HS-27A (cell line): ENCODE measurements at places on chromosomes 4 and X.

DNA sequence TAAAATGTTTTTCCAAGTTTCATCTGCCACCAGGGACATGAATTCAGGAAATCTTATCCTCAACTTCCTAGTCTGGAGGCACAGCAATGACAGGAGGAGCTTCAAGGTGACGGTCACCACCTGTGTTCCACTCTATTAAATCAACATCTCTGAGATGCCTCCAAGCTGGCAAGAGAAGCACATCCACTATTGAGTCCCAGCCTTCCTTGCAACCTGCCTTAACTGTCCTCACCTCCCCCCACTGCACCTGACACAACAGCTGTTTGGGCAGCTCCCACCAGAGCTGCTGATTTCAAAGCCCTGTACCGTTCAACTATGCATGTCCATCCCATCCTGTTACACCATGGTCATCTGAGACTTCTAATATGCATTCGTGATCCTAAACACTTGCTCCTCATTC is 123.4 kb downstream of the COL25A1 start:
- no peak for DNase-seq

DNA sequence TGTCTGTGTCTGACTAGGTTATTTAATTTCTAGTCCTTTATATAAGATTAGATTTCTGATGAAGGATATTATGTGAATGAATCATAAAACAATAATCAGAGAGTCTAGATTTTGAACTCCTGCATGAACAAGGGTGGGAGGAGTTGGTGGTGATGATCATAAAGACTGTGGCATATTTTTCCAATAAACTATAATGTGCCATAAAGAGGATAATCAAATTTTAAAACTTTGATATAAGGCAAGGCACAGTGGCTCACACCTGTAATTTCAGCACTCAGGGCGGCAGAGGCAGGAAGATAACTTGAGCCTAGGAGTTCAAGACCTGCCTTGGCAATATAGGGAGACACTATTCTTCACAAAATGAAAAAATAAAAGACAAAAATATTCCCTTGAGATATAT is 473.3 kb downstream of the GABRG1 start:
- no peak for DNase-seq

DNA sequence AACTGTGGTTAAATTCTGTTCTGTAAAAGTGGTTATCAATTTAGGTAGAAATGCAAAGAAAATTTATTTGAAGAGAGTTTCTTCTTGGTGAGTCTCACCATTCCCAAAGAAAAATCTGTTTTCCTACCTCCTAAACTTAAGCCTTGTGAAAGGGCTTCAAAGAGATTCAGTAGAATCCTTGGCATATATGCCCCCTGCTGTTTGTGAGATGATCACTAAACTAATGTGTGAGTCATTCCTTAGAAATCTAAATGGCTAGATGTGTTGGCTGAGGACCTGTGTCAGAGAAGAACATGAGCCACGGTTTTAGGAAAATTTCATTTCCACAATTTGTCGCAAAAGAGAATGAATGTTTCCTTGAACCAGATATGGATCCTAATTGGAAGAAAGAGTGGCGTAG is 260.9 kb downstream of the SLC7A11 start:
- peak; percentile 58 for DNase-seq

DNA sequence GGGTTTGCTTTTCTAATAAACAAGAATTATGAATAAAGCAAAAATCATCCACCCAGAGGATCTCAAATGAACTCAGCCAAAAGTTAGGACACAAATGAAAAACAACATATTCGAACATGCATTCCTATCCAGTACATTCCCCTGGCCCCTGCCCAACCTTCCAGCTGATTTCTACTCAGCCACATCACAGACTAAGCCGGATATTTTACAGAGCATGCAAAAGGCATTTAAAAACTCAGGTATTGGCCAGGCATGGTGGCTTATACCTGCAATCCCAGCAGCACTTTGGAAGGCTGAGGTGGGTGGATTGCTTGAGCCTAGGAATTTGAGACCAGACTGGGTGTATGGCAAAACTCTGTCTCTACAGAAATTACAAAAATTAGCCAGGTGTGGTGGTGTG is 54.6 kb downstream of the RELL1 start:
- no peak for DNase-seq

- no peak for DNase-seq
Measured at GRCh38 chrX:136797787-136798186, 17.1 kb upstream of the ARHGEF6 start.

- no peak for DNase-seq
Measured at GRCh38 chr4:145283909-145284308, 103.5 kb upstream of the OTUD4 start.

DNA sequence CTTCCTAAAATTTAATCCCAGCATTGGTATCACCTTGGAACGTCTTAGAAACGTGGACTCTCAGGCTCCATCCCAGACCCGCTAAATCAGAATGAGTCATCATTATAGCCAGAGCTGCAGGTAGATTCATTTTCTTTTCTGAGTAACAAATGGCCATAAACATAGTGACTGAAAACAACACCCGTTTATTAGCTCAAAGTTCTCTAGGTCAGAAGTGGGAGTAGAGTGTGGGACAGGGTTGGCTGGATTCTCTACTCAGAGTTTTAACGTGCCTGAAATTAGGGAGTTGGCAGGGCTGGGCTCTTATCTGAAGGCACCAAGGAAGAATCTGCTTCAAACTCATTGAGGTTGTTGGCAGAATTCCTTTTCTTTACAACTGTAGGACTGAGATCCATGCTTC is 101.8 kb upstream of the C1QTNF7 start:
- no peak for DNase-seq

DNA sequence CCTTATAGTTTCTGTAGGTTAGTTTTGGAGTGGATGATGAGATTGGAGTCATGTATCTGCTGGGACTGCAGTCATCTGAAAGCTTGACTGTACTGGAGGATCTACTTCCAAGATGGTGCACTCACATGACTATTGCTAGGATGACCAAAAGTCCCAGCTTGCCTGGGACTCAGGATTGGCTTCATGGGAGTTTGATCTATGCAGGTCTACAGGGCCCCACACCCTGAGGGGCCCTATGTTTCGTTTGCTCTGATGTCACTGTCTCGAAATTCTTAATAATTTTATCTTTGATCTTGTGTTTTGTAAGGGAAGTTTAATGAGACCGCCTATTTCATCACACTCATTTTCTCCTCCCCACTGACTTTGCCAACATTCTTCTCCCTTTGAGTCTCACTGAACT is at the start of gene SMIM9:
SMIM9 (minus strand) TSS at position 101 of the 400 bp plus-strand sequence. CDS start 3,806 bp downstream, outside the sequence.
- no peak for DNase-seq

GRCh38 chr4:83170952-83171399 is 56.4 kb upstream of the PLAC8 start:
- DNase-seq = no peak

DNA sequence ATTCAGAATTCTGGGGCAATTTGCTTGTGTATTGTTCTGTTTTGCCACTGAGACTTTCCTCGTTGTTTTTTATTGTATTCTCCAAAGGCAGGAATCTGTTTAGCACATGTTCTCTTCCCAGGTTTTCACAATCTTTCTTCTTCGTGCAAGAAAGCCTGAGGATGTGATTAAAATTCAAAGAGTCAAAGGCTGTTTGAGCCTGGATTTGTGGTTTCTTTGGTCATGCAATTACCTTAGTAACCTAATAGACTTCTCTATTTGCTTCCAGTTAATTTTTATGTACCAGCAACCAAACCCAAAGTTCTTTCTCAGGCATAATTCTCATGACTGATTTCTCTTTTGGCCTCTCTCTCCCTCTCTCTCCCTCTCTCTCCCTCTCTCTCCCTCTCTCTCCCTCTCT is 1420.1 kb upstream of the TENM3 start:
- DNase-seq = no peak

DNA sequence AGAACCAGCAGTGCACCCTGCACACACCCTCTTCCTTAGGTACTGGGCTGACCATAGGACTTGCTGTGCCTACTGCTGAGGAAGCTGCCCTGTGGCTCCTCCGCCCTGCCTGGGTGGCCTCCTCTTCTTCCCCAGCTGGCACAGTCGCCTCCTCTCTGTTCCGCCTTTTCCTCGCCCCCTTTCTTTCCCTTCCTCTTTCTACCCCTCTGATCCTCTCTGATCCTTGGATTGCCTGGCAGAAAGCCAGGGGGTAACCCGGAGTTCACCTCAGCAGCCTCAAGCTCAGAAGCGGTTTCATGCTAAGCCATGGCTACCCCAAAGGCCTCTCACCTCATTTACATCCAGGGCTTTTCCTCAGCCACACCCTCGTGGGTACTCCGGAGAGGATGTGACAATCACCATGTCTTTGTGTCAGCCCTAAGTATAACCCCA is 136.2 kb downstream of the SMIM20 start:
- DNase-seq = no peak
